ENCODE measurements at places on chromosomes 4 and X.

DNA sequence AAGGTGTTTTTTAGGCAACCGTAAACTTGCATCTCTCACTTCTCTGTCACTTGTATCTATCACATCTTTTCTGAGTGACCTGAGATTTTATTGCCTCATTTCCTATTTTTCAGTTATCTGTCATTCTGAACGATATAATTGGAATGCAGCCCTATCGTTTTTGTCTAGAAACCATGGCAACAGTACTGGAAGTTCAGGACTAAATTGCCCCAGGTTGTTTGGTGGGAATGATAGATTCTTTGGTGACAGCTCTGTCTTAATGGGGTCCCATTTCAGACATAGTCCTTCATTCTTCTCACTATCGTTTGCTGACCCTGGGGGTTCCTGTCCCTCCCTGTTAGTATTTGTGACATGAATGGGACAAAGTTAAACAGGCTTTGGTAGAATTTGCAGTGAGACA, 267.7 kb upstream of the GALNT7 start:
- DNase-seq: no peak

- DNase-seq: no peak
Observed at GRCh38 chr4:156298230-156298629, 344.6 kb upstream of the CTSO start.

GRCh38 chr4:122278976-122279375, 99.8 kb upstream of the ADAD1 start:
- no peak for DNase-seq

GRCh38 chr4:48913346-48913745, 6.8 kb upstream of the OCIAD2 start:
- DNase-seq: no peak

- no peak for DNase-seq
Observed at GRCh38 chrX:13747836-13748235, 13.3 kb downstream of the OFD1 start.

GRCh38 chr4:48065587-48066052, 49.0 kb downstream of the NIPAL1 start:
- no peak for DNase-seq

DNA sequence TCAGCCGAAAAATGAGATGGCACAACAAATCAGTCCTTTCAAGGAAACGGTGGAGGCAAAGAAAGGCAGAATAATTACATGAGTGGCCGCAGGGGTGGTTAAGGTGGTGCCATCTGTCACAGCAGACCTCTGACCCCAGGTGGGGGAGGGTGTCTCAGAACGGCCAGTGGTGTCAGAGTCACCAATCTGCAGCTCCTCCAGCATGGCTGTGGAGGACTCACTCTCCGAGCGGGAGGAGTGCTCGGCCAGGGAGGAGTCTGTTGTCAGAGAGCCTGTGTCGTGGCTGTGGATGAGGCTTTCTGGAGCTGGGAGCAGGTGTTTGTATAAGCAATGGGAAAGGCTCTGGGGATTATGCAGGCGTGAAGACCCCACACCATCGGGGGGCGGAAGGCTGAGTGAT, 130.3 kb upstream of the PDLIM3 start:
- no peak for DNase-seq

- peak; percentile 16 for DNase-seq
Observed at GRCh38 chr4:185513489-185514181, 21.7 kb downstream of the PDLIM3 start.

DNA sequence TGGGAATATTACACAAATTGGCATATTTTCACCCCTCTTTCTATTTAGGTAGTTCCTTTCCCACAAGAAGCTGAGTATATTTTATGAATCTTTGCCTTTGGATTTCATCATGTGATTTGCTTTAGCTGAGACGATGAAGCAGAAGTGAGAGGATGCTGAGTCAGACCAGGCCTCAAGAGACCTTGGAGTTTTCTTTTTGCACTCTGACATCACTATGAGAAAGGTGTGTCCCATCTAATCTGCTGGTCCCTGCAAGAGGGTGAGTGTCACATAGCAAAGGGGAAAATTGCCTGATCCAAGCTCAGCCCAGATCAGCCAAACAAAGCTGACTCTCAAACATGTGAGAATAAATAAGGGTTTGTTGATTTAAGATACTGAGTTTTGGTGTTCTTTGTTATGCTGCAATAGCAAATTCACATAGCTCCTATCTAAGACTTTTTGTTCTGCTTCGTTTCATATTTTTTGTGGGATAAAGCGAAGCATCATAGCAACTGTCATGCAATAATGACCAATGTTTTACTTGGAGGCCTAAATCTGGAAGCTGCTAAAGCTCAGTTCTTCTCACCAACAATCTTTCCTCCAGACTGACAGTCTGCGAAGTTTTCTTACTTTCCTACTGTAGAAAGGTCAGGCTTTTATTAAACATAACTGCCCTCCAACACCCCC, 176.9 kb downstream of the PDHA2 start:
- DNase-seq: no peak

- no peak for DNase-seq
Observed at GRCh38 chr4:26751838-26752237, 108.8 kb upstream of the STIM2 start.

DNA sequence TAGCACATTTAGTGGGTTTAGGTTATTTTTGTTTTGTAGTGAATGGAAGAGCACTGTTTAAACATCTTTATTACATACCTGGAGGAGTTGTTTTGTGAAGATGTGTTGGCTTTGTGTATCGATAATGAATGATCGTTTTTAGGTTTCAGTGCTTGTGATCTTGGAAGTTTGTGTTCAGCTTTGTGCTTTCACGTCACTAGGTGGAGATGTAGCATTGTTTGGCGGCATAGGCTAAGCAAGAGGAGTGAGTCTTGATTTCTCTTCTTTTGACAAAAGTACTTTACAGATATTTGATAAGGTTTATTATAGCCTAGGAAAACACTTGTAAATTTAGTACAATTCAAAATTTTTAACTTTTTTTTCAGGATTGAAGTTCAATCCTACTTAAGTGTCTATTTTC, 50.4 kb downstream of the PDK3 start:
- DNase-seq: no peak

GRCh38 chr4:188466001-188466400, 326.8 kb downstream of the TRIML1 start:
- no peak for DNase-seq

GRCh38 chr4:103075894-103076746, 441 bp downstream of the SLC9B2 start:
- DNase-seq: no peak

DNA sequence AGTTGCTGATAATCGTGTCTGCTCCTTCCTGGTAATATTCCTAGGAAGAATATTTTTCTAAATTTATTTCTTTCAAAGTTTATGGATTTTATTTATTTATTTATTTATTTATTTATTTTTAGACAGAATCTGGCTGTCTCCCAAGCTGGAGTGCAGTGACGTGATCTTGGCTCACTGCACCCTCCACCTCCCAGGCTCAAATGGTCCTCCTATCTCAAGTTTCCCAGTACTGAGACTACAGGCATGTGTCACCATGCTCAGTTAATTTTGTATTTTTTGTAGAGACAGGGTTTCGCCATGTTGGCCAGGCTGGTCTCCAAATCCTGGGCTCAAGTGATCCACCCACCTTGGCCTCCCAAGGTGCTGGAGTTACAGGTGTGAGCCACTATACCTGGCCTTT, 48.9 kb downstream of the PDLIM5 start:
- no peak for DNase-seq

DNA sequence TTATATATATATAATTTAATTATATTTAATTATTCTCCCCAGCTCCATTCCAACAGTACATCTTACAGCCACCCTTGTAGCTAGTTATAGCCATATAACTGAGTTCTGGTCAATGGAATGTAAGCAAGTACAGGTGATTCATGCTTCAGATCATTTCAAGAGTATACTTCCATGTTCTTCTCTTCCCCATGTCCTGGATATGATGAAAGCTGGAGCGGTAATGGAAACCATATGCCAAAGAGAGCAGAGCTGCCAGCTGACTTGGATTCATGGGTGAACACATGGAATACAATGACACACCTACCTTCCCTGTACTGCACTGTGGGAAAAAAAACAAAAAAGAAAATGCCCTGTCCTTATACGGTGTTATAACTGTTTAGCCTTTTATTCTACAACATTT, 17.5 kb upstream of the CORIN start:
- DNase-seq: no peak

DNA sequence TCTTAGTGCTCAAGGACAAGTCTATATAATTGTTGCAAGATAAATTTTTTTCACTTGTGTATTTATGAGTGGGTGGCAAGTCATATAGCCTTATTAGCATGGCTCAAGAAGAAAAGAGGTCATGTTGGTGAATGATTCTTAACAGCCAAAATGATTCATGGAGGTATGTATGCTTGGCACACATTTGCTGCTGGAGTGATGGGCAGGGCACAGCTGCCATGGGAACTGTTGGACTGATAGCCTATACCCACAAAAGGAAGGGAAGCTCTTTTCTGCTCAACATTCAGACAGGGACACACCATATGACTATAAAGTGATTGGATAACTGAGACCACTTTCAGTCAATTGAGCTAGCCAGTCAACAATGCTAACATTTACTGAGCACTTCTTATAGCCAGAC, 46.8 kb upstream of the PITX2 start:
- DNase-seq: no peak

DNA sequence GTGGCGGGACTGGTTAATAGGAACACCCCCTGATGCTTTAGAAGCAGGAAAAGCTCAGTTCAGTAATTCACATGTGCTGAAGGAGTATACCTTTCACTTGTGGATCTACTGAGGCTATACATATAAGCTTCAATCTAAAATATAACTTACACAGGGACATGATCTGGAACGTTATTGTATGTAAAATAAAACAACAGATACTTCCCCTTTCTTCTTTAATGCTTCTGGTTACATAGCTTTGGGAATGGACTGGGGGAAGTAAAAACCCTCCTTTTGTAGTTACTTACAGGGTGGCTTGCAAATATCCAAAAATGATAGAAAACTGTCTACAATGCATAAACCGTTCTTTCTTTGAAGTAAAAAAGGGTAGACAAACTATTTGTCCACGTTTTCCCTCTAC, 1.9 kb downstream of the FGG start:
- DNase-seq: no peak

DNA sequence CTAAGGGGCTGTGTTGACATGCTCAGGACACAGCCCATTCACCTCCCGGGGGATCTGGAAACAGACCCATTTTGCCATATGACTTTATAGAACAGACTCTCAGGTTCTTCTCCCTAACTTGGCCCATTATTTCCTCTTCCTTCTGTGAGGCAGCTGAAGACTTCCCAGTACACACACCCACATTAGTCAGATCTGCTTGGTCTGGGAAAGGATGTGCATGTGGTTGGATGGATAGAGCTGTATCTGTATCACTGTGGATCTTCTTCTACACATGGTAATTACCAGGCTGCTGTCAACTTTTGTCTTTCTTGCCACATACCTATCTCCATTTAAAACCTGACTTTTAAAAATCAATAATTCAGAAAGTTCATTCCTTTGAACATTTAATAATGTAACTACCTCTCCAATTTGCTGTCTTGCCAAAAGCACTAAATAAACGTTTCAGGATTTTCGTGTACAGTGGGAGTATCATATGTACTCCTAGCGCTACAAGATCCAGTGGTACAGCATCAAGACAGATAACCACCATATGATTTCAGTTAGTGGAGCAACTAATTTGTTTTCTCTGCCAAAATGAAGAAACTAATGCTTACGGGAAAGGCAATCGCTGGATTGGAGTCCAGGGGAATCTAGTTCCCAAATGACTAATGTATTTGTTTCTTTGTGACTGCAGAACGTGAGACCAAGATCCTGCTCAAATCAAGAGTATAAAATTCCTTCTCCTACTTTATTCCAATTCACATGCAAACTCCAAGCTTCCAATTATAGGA, 134.1 kb upstream of the MAP3K15 start:
- DNase-seq: no peak

- DNase-seq: no peak
Observed at GRCh38 chr4:57777876-57778275, 667.7 kb upstream of the IGFBP7 start.

DNA sequence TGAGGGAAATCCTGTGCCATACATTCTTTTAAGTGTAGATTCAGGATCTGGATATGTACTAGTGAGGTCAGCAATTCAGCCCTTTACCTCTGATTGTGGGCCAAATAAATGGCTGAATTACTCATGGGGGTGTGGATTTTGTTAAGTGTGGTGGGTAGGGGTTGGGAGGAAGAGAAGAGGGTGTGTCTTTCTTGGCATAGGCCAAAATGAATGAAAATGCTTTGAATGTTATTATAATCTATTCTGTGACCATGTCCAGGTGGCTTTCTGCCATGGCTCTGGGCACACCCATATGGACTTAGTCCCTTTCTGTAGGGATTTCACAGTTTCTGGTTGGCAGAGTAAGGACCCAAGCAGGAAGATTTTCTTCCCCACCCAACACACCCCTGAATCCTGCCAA, 244.3 kb downstream of the CBR4 start:
- DNase-seq: no peak

GRCh38 chr4:76447393-76447851, 12.4 kb downstream of the SHROOM3 start:
- DNase-seq: no peak

DNA sequence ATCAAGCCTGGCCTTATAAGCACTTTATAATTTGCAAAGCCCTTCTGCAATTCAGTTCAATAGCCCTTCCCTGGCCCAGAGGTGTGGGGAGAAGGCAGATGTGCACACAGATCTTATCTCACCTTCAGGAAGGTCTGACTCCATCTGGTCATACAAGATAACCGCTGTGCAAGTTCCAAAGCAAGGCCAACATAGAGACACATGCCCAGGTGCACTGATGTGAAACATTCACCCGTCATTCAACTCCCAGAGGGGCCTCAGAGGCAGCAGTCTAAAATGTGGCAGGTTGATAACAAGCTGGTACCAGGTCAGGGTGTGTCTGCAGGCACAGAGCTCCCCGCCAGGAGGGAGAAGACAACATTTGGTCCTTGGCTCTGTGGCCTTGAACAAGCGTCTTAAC, 10.9 kb upstream of the WFS1 start:
- DNase-seq: no peak

- no peak for DNase-seq
Observed at GRCh38 chr4:159855731-159856130, 752.9 kb downstream of the RAPGEF2 start.

GRCh38 chrX:68794461-68794860, 34.4 kb upstream of the EFNB1 start:
- no peak for DNase-seq

GRCh38 chrX:40314070-40314469, 216.3 kb upstream of the BCOR start:
- DNase-seq: no peak

DNA sequence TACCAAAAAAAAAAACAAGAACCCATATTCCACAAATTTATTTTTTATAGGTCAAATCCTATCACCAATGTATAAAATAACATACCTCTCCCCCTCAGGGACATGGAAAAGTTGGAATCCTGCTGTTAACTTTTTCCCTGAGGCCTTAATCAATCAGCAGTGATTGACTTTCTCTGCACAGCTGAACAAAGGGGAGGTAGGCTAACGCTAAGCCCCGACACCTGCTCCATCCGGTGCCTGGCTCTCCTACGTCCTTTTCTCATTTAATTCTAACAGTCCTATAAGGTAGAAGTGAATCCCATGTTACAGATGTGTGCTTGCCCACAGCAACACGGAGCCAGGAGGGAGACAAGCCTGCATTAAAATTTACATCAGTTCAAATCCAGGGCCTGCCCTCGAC, 2.8 kb downstream of the CENPU start:
- DNase-seq: no peak
